ENCODE measurements at places on chromosomes 2 and 18. TPM values are rescaled to one million over a fixed set of nuclear protein-coding genes. Genes with fewer than 3 reads are reported as not detected.

- peak; percentile 23 for DNase-seq
These were observed 67.6 kb downstream of the LDAH start for GRCh38 chr2:20755132-20755800.

GRCh38 chr2:98730053-98730706 is 752 bp downstream of the MGAT4A start:
- peak; percentile 60 for DNase-seq

GRCh38 chr2:10772201-10772867 is 40.3 kb downstream of the PDIA6 start:
- no peak for DNase-seq

- DNase-seq, result no peak
These were observed 73.0 kb upstream of the LGALSL start for GRCh38 chr2:64380853-64381527.

DNA sequence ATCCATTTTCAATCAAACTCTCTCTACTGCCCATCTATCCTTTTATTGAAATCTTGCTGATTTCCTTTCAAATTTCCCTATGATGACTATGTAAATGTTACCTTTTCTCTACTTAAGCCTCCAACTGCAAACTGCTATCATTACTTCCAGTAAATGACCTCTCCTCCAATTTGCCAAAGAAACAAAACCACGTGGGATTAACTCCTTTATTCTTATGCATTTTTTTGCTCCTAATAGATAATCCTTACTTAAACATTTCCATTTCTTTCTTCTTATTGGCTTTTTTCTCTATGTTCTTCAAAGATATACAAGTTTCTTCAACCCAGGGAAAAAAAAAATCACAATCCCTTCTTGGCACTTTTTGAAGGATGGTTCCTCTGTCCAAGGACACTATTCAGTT is 61.2 kb downstream of the CCDC88A start:
- no peak for DNase-seq

DNA sequence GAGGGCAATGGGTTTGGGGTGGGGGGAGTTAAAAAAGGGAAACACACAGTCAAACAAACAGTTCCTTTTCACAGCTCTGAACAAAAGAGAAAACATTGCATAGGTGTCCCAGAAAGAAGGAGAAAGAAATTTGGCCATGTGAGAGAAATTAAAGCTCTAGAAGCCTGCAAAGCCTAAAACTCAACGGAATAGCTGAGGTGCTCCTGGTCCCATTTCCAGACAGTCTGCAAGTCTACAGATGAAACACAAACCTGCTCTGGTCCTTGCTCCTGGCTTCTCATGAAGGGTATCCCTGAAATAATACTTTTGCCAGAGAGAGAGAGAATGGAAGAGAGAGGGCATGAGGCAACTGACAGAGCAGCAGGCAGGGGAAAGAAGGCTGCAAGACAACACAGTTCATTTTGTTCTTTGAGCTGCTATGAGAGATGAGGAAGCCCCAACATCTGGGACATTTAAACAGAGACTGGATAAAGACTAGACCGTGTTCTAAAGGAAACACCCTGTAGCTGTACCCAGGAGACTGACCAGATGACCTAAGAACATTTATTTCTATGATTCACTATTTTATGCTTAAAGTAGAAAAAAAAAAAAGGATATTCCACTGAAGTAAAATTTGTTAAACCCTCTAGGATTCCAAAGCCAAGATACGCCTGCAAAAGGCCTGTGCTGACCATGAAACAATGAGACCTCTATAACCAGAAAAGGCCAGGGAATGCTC is 57.3 kb upstream of the CYP26B1 start:
- DNase-seq, result no peak

DNA sequence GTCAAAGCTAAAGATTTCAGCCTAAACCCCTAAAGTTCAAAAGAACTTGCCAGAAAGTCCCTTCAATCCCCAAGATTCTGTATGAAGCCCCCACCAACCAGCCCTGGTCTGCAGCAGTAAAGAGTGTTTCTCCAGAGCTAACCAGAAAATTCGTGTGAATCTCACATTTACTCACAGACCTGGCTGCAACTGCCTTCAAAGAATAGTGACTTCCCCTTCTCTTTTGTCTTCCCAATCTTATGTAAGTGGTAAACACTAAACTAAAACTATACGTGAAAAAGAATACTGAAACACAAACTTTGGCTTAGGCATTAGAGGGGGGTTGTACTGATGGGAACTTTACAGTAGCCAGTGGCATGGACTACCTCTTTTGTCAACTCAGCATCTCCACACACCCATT is 50.6 kb upstream of the SETBP1 start:
- no peak for DNase-seq

DNA sequence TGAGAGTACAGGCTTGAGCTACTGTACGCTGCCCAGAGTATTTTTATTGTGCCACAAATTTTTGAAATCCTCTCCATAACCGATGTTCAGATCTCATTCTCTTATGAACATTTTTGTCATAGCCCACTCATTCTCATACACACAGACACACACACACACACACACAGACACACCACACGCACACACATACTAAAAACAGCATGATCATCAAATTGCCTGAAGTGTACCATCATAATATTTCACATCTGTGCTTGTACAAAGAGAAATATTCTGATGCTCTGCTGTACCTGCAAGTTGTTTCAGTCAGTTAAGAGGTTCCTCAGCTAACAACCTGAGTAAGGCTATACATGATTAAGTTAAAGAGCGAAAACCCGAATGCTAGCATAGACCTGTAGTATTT is 95.1 kb downstream of the LRRTM1 start:
- DNase-seq, result no peak

DNA sequence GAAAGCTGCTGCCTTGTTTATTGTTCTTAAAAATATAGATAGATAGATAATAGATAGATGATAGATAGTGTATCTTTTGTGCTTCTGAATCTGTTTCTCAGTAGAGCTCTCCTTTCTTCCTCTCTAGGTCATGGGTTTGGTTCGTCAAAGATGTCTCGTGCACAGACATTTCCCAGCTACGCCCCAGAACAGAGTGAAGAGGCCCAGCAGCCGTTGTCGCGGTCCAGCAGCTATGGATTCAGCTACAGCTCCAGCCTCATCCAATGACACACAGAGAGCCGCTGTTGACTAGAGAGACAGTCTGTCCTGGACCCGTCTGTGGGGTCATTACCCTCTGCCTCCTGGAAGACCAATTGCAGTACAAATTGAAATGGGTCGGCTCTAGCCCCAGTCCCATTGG is 106.6 kb downstream of the CD226 start:
- DNase-seq, result no peak

- DNase-seq, result no peak
These were observed 9.0 kb downstream of the SCN2A start for GRCh38 chr2:165248238-165248637.

DNA sequence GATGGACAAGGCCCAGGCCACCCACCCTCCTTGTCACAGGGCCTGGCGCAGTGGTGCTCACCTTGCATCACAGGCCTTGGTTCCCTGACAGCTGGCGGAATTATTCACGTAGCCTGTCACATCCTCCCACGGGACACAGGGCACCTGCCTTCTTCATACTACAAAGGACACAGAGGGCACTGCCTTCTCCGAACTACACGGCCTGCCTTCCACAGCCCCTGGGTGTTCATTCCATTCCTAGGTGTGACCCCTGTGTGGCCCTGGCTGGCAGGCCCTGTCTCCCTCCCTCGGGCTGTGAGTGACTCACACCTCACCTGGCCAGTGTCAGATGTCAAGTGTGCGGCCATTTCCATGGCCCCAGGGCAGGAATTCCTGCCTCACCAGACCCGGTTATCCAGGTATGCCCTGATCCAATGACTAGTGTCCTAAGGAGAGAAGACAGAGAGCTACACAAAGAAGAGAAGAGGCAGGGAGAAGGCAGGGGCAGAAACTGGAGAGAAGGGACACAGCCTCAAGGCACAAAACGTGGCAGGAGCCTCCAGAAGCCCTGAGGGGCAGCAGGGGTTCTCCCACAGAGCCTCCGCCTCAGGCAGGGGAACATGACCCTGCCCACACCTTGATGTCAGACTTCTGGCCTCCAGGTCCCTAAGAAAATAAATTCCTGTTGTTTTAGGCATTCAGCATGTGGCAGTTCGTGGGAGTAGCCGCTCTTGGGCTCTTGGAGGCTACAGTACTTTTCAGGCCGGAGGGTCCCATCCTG is 43.4 kb downstream of the MBP start:
- no peak for DNase-seq

GRCh38 chr2:83944191-83944590 is 514.9 kb downstream of the SUCLG1 start:
- DNase-seq, result no peak

GRCh38 chr18:43772907-43773306 is 495.6 kb upstream of the SYT4 start:
- DNase-seq, result no peak

DNA sequence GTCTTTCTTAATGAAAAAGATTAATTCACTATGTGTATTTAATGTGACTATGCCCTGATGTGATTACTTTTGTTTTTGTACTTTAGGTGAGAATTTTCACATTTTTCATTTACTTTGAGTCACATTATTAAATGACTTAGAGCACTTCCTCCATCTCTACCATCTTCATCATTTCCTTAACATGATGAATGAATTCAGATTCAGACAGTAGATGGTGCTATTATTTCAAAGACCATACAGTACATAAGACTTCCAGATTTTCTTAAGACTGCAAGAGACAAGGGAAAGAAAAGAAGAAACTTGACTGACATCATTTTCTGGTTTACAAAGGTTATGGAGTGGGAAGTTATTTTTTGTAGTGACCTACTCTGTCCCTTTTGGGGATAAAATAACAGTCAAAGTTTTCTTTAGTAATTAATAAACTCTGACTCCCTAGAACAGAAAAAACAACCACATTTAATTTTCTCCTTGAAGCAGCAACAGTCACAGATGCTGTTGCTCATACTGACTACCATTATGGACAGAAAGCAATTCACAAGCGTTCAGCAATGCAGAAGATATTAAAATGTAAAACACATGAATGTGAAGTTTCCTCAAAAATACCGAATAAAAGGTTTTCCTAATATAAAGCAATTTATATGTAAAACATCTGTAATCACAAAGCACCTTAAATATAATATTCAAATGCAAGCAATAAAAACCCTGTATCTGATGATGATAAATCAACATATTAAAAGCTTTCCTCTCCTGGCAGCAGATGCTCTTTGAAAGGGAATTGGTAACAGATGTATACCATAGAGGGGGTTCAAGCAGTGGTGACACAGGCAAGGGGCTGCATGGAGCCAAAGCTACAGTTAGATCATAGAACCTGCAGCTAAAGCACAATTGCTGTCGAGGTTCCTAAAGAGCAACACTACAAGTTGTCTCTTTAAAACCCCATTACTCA is 1010.9 kb upstream of the NXPH2 start:
- DNase-seq, result no peak

ERBB4 gene
- under 0.01 TPM for total RNA-seq

AQP12A gene
- total RNA-seq, result not detected

CXCR1 gene
- total RNA-seq, result not detected

MAP3K19 gene
- total RNA-seq, result not detected

PLGLB2 gene
- total RNA-seq, result 1.2 TPM
